GDM1 (cell line): ENCODE measurements at places on chromosomes 13 and 19.

DNA sequence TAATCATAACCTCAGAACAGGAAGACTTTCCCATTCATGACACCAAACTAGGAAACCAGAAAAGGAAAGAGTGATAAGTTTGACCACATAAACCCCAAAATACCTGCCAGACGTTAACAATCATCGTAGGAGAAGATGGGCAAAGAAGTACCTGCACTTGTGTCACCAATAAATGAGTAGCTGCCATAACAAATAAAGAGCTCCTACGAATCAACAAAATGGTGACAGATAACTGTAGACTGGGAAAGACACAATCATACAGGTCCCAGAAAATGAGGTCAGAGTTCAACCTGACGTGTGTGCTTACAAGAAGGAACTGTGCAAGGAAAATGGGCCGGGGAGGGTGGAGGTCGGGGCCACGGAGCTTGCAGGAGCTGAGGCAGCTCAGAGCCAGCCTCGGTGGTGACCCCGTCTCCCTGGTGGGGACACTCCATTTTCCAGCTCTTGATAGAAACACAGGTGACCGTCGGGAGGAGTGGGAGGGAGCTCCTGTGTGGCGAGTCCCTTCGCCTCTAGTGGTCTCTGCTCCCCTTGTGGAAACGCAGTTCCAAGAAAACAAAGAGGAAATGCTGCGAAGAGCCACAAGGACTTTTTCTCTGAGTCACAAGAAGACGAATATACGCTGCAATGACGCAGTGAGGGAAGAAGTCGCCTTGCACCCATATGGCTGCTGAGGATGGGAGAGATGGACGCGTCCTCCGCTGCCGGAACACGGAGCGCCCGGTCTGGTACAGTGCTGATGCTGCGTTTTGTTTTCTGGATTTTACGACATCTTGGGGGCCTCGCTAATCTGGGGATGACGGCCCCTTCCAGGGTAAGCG lies 9.5 kb downstream of the PIP5K1C start:
- DNase-seq: no peak

- no peak for DNase-seq
Observed at GRCh38 chr13:72886272-72887067, 104.5 kb downstream of the PIBF1 start.

DNA sequence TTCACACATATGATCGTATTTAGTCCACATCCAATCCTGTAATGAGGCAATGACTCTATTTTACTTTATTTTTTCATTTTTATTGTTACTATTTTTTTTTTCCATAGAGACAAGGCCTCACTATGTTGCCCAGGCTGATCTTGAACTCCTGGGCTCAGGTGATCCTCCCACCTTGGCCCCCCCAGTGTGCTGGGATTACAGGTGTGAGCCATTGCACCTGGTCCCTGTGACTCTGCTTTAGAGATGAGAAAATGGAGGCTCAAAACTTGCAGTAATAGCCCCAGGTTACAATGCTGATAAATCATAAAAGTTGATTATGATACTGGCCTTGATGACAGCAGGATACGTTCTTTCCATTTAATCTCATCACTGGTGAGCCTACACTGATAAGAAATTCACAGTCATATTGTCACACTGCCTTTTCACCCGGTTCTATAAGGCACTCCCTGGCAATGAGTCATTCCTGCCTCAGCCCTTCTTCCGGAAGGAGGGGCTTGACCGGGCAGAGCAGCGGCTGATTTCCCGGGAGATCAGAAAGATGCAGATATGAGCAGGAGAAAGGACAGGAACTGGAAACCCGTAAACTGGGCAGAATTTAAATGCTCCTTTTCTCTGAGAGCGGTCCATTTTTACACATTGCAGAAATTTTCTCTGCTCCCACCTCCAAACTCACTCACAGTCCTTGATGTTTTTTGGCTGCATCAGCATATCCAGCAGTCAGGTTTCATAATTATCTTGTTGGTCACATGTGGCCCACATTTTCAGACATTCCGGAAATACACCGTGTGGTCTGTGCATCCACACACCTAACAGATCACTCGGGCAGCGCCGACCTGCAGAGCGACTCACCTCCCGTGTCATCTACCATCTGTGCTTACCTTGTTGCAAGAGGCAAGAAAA lies 616.4 kb downstream of the EFNB2 start:
- no peak for DNase-seq

DNA sequence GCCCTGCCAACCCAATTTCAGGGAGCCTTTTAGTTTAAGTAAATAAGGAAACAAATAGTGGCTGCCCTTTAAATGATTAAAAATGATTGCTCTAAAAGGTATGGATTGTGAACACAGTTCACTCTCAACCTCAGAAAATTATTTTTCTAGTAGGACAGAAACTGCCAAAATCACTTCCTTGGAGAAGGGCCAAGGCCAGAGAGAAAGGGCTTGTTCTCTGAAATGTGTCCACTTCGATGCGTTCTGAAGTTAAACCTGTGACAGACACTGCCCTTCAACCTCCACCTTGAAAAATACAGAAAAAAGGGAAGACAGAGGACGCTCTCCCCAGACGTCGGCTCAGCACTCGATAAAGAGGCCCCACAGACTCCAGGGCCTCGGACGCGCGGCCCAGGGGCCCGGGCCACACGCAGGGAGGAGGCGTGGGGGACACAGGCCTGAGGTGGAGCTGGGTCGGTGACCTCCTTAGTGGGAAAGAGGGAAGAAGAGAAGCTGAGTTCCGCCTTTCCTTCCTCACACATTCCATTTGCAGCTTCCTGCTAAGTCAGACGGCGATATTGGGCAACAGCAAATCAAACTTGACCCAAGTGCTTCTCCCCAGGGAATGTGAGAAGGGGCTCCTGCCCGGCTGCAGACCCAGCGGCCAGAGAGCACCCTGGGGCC lies 63.6 kb downstream of the RASA3 start:
- no peak for DNase-seq

- DNase-seq: no peak
Observed at GRCh38 chr13:24216176-24216575, 55.7 kb downstream of the SPATA13 start.

GRCh38 chr19:10288662-10289166 lies 1.0 kb upstream of the ICAM5 start:
- DNase-seq: peak; percentile 76

GRCh38 chr19:40133491-40133890 lies 42.7 kb upstream of the ZNF780A start:
- no peak for DNase-seq

- DNase-seq: no peak
Observed at GRCh38 chr19:5013761-5014160, 44.8 kb downstream of the KDM4B start.

- DNase-seq: no peak
Observed at GRCh38 chr19:40702337-40703012, 12.0 kb upstream of the NUMBL start.

GRCh38 chr19:1423436-1424191 lies 14.6 kb upstream of the RPS15 start:
- DNase-seq: no peak

- no peak for DNase-seq
Observed at GRCh38 chr19:19347401-19348110, 26.9 kb downstream of the MAU2 start.

GRCh38 chr13:43799191-43799590 lies 12.4 kb upstream of the ENOX1 start:
- no peak for DNase-seq

- no peak for DNase-seq
Observed at GRCh38 chr19:40601134-40601974, at the start of gene LTBP4. Gene LTBP4 (plus strand): TSS chr19:40601369. CDS start chr19:40601388, 19 bp downstream.

DNA sequence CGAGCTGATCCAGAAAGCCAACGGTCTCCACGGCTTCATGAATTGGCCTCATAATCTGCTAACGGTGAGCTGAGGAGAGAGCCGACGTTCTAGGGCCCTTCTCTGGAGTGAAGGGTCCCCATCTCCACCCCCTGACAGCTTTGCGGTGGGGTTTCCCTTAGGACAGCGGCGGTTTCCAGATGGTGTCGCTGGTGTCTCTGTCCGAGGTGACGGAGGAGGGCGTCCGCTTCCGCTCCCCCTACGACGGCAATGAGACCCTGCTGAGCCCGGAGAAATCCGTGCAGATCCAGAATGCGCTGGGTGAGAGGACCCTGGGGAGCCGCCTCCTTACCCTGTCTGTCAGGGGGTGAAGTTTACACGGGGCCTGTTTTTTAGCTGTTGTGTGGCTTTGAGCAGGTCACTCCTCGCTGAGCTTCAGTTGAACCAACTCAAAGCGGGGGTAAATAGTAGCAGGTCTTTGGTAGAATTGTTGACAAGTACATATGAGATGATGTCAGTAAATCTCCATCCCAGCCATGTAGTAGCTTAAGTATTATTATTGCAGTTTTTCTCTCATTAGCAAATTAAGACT lies 801 bp downstream of the QTRT1 start:
- no peak for DNase-seq

DNA sequence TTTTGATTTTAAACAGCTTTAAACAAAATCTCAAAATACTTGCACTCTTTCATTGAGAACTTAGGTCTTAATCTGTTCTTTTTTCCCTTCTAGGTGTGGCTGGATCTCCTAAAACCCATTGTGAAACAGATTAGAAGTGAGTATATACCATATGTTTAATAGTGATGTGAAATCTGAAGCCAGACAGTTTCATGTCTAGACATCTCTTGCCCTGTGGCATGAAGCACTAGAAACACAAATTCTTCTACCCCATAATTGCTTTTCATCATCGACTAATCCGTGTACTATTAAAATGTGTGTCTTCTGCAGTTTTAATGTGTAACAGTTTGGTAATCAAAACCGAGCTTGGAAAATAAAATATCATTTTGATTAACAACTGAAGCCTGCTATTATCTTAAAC lies 188.2 kb upstream of the RNF113B start:
- no peak for DNase-seq

GRCh38 chr19:11005521-11005920 lies 44.7 kb downstream of the SMARCA4 start:
- no peak for DNase-seq

GRCh38 chr19:18612772-18613588 lies at the start of gene TMEM59L:
Gene TMEM59L (plus strand): TSS chr19:18612870. CDS start chr19:18612959, 89 bp downstream.
- no peak for DNase-seq

- DNase-seq: no peak
Observed at GRCh38 chr19:54197121-54197520, 3.5 kb upstream of the RPS9 start.

- no peak for DNase-seq
Observed at GRCh38 chr13:27510082-27510481, 59.7 kb upstream of the MTIF3 start.

DNA sequence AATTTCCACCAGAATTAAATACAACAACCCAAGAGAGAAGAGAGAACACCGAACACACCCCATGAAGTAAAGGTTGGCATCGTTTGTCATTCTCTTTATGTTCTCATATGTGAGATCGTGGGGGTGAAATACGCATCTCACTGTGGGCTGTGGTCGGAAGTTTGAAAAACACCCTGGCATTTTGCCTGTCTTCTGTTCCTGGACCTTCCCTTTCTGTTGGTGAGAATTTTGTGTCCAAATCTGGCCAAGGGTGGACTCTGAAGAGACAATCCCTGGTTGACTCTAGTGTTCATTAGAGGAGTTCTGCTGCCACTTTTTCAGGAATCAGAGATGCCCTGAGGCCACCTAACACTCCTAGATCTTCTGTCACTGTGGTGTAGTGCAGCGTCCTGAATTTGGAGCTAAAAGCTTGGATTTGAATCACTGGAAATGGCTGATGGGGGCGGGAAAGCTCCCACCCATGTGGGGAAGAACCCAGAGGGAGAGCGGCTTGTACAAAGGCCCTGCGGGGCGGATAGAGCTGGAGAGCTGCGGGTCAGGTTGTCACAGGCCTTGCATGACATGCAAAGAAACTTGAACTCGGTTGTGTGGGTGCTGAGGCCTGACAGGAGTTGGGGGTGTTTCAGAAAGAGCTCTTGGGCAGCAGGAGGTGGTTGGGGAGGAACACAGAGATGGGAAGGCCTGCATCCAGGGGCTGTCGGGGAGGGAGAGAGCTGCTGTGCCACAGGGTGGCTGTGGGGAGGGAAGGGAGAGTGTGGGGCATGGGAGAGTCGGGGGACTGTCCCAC lies 11.1 kb upstream of the SPATA13 start:
- no peak for DNase-seq

- DNase-seq: no peak
Observed at GRCh38 chr19:4589579-4590410, 30.3 kb upstream of the SEMA6B start.

DNA sequence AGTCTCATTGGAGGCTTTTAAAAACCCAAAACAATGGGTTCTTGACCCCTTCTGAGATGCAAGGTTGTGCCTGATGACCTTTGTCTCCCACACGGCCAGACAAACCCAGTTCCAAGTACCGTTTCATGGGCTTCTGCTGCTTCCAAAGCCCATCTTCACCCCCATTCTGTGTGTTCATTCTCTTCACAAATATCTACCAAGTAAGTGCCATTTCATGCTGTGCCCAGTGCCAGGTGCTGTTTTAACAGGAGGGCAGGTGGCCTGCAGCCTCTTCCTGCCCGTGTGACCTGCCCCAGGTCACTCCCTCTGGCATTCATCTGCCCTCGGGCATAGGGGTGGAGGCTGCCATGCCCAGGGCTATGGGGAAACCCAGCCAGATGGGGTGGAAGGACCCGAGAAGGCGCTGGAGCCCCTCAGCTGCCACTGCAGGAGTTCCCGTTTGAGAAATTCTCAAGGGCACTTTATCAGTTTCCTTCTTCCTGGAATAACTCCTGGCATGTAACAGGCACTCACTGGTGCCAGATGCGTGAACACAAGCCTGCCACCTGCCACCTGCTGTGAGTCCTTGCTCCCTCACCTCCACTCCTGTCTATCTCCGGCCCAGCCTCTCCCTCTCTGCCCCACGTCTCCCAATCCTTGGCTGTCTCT lies 12.5 kb downstream of the CAPN12 start:
- no peak for DNase-seq

GRCh38 chr13:25267715-25268114 lies 19.6 kb downstream of the MTMR6 start:
- DNase-seq: no peak

GRCh38 chr13:88919970-88920628 lies 1248.9 kb downstream of the SLITRK5 start:
- DNase-seq: peak; percentile 92

DNA sequence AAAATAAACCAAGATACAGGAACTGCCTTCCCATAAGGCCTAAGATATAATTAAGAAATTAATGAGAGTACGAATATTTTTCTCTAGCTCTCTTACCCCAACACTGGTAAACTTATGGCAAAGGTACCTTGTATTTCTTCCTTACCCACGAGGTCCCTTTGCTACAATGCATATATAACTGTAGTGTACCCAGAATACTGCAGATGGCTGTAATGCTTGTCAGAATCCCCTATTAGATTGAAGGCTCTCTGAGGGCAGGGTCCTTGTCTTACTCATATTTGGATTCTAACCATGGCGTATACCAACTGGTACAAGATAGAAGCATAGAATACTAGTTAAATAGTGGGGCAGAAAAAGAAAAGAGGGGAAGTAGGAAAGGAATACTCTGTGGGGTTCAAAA lies 15.1 kb downstream of the SLC25A30 start:
- DNase-seq: no peak

DNA sequence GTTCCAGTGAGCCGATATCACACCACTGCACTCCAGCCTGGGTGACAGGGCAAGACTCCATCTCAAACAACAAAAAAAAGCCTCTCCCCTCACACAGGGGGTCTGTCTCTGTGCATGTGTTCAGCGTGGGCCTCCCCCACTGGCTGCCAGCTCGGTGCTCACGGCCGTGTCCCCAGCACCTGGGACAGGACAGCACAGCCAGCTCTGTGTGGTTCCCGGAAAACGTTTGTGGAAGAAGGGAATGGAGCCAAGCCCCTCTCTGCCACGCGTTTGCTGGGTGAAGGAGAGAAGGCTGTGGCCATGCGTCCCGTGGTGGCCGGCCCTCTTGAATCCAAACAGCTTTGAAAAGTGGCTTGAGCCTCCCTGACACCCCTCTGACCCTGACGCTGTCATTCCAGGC lies 32.3 kb downstream of the DPF1 start:
- no peak for DNase-seq
